Stimulated activated CD8-positive, alpha-beta memory T cell treated with anti-CD3 and anti-CD28 coated beads, Interleukin-2, amount 100 ng/mL, for 1 hour (primary cell): ENCODE measurements at places on chromosomes 12 and 14.

GRCh38 chr14:73342670-73343069 lies 105.4 kb downstream of the PAPLN start:
- DNase-seq, result no peak

DNA sequence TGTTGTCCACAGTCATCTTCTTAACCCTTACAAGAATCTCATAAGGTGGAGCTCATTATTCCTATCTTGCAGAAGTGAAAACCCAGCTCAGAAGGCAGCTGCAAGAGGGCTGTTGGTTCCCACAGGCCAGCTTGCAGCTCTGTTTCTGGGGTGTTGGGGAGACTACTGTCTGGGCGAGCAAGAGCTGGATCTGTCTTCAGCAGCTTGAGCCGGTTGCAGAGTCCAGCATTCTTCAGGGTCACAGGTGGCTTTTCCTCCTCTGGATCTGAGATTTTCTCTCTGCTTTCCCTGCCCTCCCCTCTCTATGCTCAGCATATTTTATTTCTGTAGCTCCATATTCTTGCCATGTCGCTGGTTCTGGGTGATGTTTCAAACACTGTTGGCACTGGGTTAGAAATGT lies 87.4 kb downstream of the PAPOLA start:
- DNase-seq, result no peak

GRCh38 chr14:86310611-86311010 lies 780.7 kb downstream of the FLRT2 start:
- no peak for DNase-seq

DNA sequence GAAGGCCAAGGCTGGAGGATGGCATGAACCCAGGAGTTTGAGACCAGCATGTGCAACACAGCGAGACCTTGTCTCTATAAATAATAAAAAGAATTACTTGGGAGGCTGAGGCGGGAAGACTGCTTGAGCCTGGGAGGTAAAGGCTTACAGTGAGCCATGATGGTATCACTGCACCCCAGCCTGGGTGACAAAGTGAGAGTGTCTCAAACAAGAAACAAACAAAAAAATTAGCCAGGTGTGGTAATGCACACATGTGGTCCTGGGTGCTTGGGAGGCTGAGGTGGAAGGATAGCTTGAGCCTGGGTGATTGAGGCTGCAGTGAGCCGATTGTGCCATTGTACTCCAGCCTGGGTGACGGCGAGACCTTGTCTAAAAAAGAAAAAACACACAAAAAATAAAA lies 1.7 kb upstream of the GPRC5A start:
- no peak for DNase-seq

- DNase-seq, result no peak
These were observed 151.0 kb upstream of the ARHGAP5 start for GRCh38 chr14:31926123-31926522.

DNA sequence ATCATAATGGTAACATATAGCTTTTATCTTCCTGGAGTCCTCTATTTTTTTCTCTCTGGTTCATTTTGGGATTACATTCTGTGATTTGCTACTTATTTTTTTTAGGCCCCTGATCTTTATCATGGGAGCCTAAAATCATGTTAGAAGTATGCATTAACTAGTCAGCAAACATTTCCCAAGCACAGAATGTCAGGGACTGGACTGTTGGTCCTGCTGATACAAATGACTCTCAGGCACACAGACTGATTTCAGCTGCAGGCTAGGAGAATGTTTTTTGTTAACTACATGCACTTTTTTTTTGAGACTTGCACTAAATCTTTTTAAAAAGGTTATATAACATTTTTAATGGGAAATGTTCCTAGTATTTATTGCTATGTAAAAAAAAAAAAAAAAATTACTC lies 131.1 kb downstream of the ACSS3 start:
- DNase-seq, result no peak

GRCh38 chr12:3492793-3493042 lies 1.7 kb downstream of the PRMT8 start:
- no peak for DNase-seq

DNA sequence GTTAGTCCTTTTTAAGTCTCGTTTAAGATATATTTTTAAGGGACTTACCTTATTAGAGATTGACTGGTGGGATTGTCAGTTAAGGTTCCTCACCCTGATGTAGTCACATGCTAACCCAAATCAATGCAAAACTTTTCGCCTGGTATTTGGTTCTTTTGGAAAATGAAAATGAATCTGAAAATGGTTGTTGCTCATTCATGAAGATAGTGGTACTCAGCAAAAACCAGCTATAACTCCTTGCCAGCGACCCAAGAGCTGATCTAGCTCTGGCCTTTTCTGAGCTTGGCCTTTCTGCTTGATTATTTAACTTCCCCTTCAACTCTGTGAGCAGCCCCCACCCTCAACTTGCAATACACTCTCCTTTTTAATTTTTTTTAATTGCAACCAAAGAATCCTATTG lies 85.0 kb upstream of the GTF2A1 start:
- DNase-seq, result no peak

DNA sequence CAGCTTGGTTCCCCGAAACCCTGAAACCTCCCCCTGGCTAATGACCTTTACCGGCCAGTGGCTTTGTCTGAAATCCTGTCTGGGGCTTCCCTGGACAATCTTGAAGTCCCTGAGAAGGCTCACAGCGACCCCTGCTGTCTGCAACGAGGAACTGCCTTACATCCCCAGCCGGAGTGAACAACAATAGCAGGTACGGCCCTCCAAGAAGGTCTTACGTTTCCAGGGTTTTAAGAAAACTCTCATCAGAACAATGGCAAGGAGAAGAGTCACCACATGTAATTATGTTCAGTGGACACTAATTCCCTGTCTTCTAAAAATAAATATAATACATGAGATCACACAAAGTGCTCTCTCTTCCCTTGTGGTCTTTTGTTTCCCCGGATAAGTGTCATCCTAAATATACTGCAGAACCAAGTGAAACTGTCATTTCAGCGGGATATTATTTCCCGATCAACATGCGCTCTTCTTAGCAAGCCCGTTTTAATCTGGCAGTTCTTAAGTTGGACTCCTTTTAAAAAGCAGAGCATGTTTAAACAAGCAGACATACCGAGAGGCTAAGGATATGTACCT lies 53.3 kb downstream of the RBM19 start:
- DNase-seq, result peak; percentile 12

- no peak for DNase-seq
These were observed 52.0 kb downstream of the ARHGAP5 start for GRCh38 chr14:32129124-32129523.

- no peak for DNase-seq
These were observed 41.3 kb downstream of the TDG start for GRCh38 chr12:104006929-104007328.

DNA sequence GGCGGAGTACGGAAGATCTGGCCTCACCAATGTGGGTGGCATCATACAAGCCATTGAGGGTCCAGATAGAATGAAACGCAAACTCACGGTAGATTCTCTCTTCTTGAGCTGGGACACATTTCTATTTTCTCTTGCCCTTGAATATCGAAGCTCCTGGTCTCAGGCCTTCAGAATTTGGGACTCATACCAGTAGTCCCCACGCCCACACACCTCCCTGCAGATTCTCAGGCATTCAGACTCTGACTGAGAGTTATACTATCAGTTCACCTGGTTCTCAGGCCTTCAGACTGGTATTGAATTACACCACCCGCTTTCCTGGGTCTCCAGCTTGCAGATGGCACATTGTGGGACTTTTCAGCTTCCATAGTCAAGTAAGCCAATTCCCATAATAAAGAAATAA lies 37.8 kb downstream of the EIF2S3B start:
- no peak for DNase-seq

- DNase-seq, result no peak
These were observed 17.0 kb downstream of the SSPN start for GRCh38 chr12:26212396-26212795.

DNA sequence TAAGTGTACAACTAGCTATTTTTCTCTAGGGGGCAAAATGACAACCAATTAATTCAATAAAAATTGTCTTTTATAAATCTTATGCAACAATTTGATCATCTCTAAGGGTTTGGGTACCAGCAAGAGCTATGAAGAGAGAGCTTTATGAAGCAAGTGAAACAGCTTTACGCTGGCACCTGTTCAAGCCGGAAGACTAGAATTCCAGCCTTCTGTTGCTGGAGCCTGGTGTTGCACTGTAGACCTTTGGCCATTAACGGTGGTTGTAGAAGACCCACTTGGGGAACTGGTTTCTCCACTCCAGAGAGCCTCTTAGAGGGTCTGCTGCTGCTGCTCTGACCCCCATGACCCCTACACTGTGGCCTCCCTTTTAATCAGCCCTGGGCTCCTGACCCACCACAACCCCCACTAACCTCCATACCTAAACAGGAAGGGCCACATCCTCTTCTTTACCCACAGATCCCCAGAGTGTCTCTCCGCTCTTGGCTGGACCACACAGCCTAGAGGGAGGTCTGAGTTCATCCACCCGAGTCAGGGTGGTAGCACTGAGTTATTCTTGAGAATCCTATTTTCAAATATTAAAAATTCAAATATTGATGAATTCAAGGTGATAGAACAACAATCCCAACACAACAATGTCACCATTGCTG lies 54.6 kb upstream of the STON2 start:
- DNase-seq, result no peak

DNA sequence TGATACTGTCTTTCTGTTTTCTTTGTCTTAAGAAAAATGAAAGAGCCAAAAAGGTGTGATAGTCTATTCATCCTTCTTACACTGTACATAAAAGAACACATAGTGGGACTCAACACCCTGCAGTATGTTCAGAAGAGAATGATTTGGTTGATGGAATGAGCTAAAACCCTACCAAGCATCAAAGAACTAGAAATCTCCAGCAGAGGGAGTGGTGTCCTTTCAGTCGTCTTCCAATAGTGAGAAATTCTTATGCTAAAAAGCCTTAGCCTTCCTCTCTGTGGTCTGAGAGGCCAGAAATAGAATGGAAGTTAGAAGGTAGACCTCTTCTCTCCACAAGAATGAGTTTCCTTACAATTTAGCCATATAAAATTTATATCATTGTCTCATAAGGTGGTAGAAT lies 393.4 kb upstream of the SEL1L start:
- DNase-seq, result no peak

DNA sequence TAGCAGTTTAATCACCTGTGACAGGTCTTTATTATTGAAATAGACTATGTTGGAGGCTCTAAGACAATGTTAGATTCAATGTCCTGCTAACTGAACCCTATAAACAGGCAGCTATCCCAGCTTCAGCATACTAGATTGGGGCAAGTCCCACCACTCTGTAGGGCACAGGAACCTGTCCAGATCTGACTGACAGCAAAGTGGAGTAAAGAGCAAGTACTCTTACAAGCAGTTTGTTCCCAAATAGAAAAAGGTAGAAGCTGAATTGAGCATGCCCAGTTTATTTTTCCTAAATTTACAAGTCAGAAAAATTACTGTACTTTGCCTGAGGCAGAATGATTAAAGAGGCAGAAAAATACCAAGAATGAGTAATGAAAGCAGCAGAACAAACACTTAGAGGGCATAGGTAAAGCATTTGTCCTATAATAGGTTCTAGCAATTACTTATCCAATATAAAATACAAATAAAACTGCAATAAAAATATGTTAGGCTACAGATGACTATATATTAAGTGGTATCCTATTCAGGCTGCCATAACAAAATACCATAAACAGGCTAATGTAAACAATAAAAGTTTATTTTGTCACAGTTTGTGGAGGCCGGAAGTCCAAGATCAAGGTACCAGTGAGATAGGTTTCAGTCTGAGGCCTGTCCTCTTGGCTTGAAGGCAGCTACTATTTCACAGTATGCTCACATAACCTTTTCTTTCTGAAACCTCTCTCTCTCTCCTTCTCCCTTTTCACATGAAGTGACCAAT lies 868.2 kb downstream of the C12orf50 start:
- DNase-seq, result no peak

DNA sequence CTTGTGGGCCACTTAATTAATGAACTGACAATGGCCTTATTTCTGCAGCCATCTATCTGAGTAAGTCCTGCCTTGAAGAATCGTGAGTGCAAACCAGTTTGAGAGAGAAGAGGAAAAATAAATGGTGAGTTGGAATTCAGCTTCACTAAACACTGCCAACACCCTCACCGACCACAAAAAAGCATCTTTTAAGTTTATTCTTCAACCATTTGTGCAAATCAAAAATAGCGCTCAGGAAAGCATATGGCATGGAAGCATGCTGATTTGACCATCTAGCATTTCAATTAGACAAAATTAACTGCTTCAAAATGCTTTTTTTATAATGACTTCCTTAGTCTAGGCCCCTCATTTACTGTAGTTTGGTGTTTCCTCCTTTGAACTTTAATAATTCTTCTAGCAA lies 294.0 kb downstream of the PPFIA2 start:
- no peak for DNase-seq

DNA sequence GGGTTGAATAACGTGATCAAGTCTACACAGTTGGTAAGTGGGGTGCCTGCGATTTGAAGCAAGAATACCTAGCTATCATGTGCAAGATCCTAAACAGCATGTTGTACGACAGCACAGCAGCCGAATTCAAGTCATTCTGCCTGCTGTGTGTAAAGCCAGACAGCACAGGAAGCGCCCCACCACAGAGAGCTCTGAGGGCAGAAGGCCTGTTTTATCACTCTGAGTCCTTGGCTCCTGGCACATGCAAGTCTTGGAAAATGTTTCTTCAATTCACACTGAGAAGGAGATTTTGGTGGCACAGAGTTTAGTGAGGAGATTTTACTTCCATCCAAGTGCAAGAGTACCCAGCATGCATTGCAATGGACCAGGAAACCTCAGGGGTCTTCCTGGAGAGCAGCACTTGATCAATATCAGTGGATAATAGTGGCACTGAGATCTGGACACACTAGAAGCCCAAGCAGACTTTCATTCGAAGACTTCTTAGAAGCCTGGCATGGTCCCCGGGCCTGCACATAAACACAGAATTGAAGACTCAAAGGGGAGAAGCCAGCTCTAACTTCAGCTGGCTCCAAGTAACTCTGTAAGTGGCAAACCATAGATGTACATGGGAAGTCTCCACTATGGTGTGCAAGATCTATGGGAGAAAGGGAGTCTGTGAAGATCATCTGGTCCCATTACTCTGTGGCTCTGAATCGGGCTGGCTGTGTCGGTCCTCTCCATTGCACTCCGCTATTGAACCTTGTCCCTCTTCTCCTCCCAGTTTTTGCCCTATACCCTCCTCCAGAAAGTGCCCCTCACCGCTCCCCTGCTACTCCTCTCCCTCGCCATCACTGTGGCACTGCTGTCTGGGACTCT lies 1.5 kb upstream of the KRT1 start:
- peak; percentile 15 for DNase-seq

DNA sequence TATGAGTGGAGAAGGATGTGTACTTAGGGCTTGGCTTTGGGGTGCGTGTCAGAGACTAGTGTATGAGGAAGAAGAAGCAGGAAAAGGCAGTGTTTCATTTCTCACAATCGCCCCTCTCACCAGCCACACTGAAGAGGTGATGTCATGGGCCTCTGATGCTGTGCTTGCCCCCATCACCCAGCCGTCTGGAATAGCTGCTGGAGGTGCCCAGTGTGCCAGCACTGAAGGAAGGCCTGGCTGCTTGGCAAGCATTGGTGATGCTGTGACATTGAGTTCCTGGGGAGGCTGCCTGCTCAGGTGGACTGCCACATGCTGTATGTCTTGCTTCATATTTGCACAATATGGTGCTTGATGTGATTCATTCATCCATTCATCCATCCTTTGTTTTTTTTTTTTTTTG lies 56.2 kb downstream of the CRADD start:
- no peak for DNase-seq
